Naive thymus-derived CD4-positive, alpha-beta T cell (primary cell): ENCODE measurements at places on chromosomes 7 and 10. TPM values are rescaled to one million over a fixed set of nuclear protein-coding genes. Genes with fewer than 3 reads are reported as not detected.

The AVPI1 gene
- total RNA-seq, result 10.6 TPM

The VIPR2 gene
- 0.84 and 1.3 TPM in 2 replicates for total RNA-seq

The EMX2 gene
- not detected in 2 replicates for total RNA-seq

The CALHM2 gene
- 19.2 TPM for total RNA-seq

The TFEC gene
- 15.4 TPM for total RNA-seq

The CHAT gene
- total RNA-seq, result not detected

The KCP gene
- 0.32 TPM for total RNA-seq

The ASCC1 gene
- 29.4 and 33.1 TPM in 2 replicates for total RNA-seq

DNA sequence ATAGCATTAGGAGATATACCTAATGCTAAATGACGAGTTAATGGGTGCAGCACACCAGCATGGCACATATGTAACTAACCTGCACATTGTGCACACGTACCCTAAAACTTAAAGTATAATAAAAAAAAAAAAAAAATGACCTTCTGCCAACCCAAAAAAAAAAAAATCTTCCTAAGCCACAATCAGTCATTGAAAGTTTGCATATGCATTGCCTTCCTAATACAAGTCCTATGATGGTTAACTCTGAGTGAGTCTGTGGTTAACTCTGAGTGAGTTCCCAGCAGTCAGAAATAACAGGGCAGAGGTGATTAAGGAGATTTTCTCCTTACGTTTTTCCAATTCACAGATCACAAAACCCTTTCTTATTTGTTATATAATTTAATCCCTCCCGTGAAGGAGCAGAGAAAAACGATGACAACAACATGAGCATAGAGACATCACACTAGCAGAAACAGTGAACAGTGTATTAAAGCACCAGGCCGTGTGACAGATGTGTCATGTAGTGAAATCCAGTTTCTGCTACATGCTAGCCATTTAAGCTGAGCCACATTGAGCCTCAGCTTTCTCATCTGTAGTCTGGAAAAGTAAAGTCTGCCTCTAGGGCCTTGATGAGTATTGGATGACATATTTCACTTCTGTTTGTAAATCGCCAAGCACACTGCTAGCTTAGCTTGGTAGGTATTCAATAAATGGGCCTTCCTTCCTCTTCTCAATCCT is 7.4 kb upstream of the RNF148 start:
- H3K4me1 ChIP-seq, result no peaks in the 10 kb centered on the region
- DNase-seq, result no peak
- H3K27me3 ChIP-seq, result no peaks in the 10 kb centered on the region
- H3K27ac ChIP-seq, result no peak overlapping the region
- H3K4me3 ChIP-seq, result no peak overlapping the region

DNA sequence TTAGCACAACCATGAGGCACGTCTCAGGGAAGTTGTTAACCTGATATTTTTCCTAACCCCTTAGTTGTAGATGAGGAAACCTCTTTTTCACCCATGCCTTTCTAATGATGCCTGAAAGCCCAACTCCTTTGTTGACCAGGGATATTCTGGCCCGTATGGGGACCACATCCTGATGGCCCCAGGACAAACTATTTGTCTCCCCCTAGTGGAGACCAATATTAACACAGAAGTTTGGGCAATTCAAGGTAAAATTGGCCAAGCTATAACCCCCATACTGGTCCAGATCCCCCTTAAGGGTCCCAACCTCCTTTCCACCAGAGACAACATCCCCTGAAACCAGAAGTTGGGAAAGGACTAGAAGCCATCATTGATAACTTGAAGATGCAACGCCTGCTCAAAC is 893.3 kb downstream of the SORCS1 start:
- H3K36me3 ChIP-seq, result no peaks in the 10 kb centered on the region
- no peak overlapping the region for H3K27ac ChIP-seq
- no peaks in the 10 kb centered on the region for H3K4me1 ChIP-seq
- no peak for DNase-seq

GRCh38 chr10:104938031-104938430 is 296.9 kb downstream of the SORCS3 start:
- no peaks in the 10 kb centered on the region for H3K27me3 ChIP-seq
- DNase-seq, result no peak
- H3K27ac ChIP-seq, result no peak overlapping the region
- no peaks in the 10 kb centered on the region for H3K36me3 ChIP-seq
- no peak overlapping the region for H3K4me3 ChIP-seq

- H3K27ac ChIP-seq, result no peak overlapping the region
- no peaks in the 10 kb centered on the region for H3K27me3 ChIP-seq
- no peak overlapping the region for H3K4me3 ChIP-seq
- no peaks in the 10 kb centered on the region for H3K4me1 ChIP-seq
- no peaks in the 10 kb centered on the region for H3K36me3 ChIP-seq
- no peak for DNase-seq
Measured at GRCh38 chr7:12868027-12868426, 180.6 kb downstream of the ARL4A start.
